HepG2 (cell line): ENCODE measurements at places on chromosomes 1 and 21. TPM values are rescaled to one million over a fixed set of nuclear protein-coding genes. Genes with fewer than 3 reads are reported as not detected.
A peak's percentile ranks its signal among the peaks of the same experiment; 100 is the strongest.

Gene CD1D
- not detected in 2 replicates for polyA plus RNA-seq

Gene ERG
- not detected in 2 replicates for polyA plus RNA-seq

Gene RASAL2
- polyA plus RNA-seq: 4.6 and 5.9 TPM in 2 replicates

Gene SLC16A4
- polyA plus RNA-seq: 1.5 and 1.6 TPM in 2 replicates

Gene FMN2
- polyA plus RNA-seq: not detected in 2 replicates

Gene OLFM3
- polyA plus RNA-seq: not detected in 2 replicates

Gene NCAM2
- polyA plus RNA-seq: not detected in 2 replicates

Gene ANGPTL3
- 0.40 and 1.3 TPM in 2 replicates for polyA plus RNA-seq

Gene DCDC2B
- polyA plus RNA-seq: not detected in 2 replicates

Gene BACE2
- 0.11 and 0.20 TPM in 2 replicates for polyA plus RNA-seq

Gene AVPR1B
- 0.05 and 0.07 TPM in 2 replicates for polyA plus RNA-seq

GRCh38 chr1:197808880-197809279 is 33.6 kb upstream of the DENND1B start:
- no peaks in the 10 kb centered on the region for H3K36me3 ChIP-seq
- H3K27me3 ChIP-seq: no peaks in the 10 kb centered on the region
- no peak overlapping the region for H3K27ac ChIP-seq
- no peak overlapping the region for H3K4me3 ChIP-seq
- H3K4me1 ChIP-seq: peaks cover 36% of the 10 kb centered on the region

DNA sequence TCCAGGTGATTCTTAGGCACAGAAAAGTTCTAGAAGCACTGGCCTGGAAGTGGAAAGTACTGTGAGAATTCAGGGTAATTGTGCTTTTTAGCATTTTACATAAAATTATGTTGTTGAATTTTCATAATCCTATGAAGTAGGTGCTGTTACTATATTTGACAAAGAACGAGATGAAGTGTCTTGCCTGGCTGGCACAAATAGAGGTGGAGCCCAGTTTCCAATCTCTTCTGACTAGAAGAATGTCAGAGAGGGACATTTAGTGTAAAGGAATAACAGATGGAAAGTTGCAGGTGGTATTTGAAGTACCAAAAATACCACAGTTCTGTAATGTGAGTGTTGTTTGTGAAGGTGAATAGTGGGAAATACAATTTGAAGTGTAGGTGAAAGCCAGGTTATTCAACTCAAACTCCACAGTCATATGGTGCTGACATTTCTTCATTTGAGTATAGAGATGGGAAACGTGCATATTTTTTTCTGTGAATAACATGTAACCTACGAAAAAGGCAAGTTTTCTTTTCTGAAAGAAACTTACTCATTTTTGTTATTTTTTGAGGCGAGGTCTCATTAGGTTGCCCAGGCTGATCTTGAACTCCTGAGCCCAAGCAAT is 3.5 kb upstream of the TMCO2 start:
- peaks cover 44% of the 10 kb centered on the region for H3K4me1 ChIP-seq
- no peak for DNase-seq
- peaks cover 11% of the 10 kb centered on the region; the same call in 1 of the 3 replicates for H3K36me3 ChIP-seq
- no peaks in the 10 kb centered on the region for H3K27me3 ChIP-seq
- no peak overlapping the region for H3K27ac ChIP-seq

GRCh38 chr1:166080277-166080966 is 86.4 kb downstream of the FAM78B start:
- peaks cover 2% of the 10 kb centered on the region for H3K4me1 ChIP-seq
- H3K4me3 ChIP-seq: no peak overlapping the region
- no peaks in the 10 kb centered on the region for H3K36me3 ChIP-seq

DNA sequence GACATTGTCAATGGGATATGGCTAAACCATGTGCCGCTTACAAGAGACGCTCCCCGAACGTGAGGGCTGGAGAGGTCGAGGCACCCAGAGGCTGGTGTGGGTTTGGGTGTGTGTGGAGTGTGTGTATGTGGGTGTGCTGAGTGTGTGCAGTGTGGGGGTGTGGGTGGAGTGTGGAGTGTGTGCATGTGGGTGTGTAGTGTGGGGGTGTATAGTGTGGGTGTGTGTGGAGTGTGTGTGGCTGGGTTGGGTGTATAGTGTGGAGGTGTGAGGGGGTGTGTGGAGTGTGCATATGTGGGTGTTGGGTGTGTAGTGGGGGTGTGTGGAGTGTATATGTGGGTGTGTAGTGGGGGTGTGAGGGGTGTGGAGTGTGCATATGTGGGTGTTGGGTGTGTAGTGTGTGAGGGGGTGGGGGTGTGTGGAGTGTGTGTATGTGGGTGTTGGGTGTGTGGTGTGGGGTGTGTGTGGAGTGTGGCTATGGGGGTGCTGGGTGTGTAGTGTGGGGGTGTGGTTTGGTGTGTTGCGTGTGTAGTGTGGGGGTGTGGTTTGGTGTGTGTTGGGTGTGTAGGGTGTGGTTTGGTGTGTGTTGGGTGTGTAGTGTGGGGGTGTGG is 42.2 kb downstream of the SLC19A1 start:
- no peaks in the 10 kb centered on the region for H3K27me3 ChIP-seq
- no peak for DNase-seq
- H3K4me1 ChIP-seq: no peaks in the 10 kb centered on the region
- H3K36me3 ChIP-seq: peaks cover 34% of the 10 kb centered on the region
- H3K4me3 ChIP-seq: no peak overlapping the region

- no peak for DNase-seq
- no peaks in the 10 kb centered on the region for H3K36me3 ChIP-seq
- H3K27ac ChIP-seq: no peak overlapping the region
These were observed 336.3 kb upstream of the NCAM2 start for GRCh38 chr21:20661745-20662422.

DNA sequence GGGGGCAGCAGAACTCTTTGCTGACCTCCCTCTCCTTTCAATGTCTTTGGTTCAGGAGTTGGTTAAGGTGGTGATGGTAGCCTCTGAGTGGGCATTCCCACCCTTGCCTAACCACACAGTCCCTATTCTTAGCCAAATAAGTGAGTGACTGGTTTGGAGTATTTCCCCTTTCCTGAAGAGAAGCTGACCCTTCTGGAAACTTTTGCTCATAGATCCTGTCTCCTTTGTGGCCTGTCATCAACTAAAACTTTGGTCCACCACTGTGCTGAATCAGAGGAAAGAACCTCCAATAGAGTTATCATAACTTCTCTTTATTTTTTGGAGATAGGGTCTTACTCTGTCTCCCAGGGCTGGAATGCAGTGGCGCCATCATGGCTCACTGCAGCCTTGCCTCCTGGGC is 31.1 kb downstream of the C1orf21 start:
- DNase-seq: no peak
- no peak overlapping the region for H3K4me3 ChIP-seq
- H3K27me3 ChIP-seq: peaks cover 4% of the 10 kb centered on the region; the same call in 1 of the 3 replicates
- H3K36me3 ChIP-seq: no peaks in the 10 kb centered on the region
- no peak overlapping the region for H3K27ac ChIP-seq

DNA sequence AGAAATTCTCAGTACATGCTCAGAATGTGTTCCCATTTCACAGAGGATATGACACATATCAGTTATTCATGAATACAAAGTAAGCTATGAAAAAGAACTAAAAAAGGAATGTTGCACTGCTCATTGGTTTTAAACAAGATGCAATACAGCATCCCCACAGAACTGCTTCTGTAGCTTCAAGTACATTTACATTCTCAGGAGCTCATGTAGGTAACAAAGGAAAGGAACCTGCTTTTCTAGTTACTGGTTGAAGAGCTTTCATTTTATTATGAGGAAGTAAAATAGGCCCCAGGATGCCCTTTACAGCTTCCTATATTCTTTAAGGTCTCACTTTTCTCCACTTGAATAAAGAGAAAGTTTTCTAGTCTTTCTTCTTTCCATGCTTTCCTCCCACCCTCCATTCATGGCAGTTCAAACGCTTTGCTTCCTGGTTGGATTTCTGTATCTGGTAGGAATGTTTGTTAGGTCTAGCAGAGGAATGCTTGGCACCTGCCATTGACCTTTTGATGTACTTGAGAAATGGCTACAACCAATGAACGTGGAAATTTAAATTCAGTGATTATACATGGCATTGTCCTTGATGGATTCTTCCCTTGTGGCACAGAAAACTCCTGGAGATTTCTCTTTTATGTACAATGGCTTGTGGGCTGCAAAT is 27.1 kb upstream of the KCNK2 start:
- DNase-seq: no peak
- H3K27me3 ChIP-seq: no peaks in the 10 kb centered on the region
- H3K36me3 ChIP-seq: no peaks in the 10 kb centered on the region
- no peak overlapping the region for H3K27ac ChIP-seq
- no peaks in the 10 kb centered on the region for H3K4me1 ChIP-seq
- H3K4me3 ChIP-seq: no peak overlapping the region

- H3K4me3 ChIP-seq: no peak overlapping the region
- no peaks in the 10 kb centered on the region for H3K27me3 ChIP-seq
- no peak for DNase-seq
- no peaks in the 10 kb centered on the region for H3K36me3 ChIP-seq
- H3K4me1 ChIP-seq: no peaks in the 10 kb centered on the region
- no peak overlapping the region for H3K27ac ChIP-seq
These were observed 1.6 kb downstream of the CD53 start for GRCh38 chr1:110874324-110875215.

- no peak for DNase-seq
- no peaks in the 10 kb centered on the region for H3K27me3 ChIP-seq
- no peak overlapping the region for H3K4me3 ChIP-seq
- no peak overlapping the region for H3K27ac ChIP-seq
- peaks cover 81% of the 10 kb centered on the region for H3K4me1 ChIP-seq
These were observed 37.7 kb upstream of the GPR157 start for GRCh38 chr1:9166289-9167235.

GRCh38 chr1:115310581-115311473 is 27.2 kb downstream of the NGF start:
- H3K4me1 ChIP-seq: no peaks in the 10 kb centered on the region
- no peaks in the 10 kb centered on the region for H3K27me3 ChIP-seq
- no peak overlapping the region for H3K27ac ChIP-seq
- no peak for DNase-seq

DNA sequence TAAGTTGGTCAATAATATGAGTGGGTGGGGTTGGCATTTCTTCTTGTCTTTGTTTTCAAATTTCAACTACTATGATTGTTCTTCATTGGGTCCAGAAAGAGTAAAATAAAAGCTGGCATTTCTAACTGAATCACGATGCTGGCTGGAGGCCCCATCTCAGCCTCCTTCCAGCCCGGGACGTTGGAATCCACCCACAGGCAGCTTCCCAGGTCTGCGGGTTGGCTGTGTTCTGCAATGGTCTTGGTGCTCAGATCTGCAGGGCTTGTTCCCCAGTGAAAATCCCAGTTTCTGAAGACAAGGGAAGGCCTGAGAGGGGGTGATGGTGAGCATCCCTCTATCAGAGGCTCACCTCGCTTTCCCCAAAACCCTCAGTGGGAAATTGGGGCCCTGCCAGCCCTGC is 54.7 kb upstream of the ARHGEF16 start:
- no peaks in the 10 kb centered on the region for H3K36me3 ChIP-seq
- no peaks in the 10 kb centered on the region for H3K4me1 ChIP-seq
- H3K27ac ChIP-seq: no peak overlapping the region
- no peak for DNase-seq
- H3K4me3 ChIP-seq: no peak overlapping the region
- peaks cover 4% of the 10 kb centered on the region for H3K27me3 ChIP-seq

GRCh38 chr1:235090406-235091069 is 38.1 kb downstream of the TOMM20 start:
- no peak overlapping the region for H3K27ac ChIP-seq
- H3K4me1 ChIP-seq: peaks cover 44% of the 10 kb centered on the region
- no peak overlapping the region for H3K4me3 ChIP-seq
- DNase-seq: peak; percentile 82
- no peaks in the 10 kb centered on the region for H3K27me3 ChIP-seq
- no peaks in the 10 kb centered on the region for H3K36me3 ChIP-seq

DNA sequence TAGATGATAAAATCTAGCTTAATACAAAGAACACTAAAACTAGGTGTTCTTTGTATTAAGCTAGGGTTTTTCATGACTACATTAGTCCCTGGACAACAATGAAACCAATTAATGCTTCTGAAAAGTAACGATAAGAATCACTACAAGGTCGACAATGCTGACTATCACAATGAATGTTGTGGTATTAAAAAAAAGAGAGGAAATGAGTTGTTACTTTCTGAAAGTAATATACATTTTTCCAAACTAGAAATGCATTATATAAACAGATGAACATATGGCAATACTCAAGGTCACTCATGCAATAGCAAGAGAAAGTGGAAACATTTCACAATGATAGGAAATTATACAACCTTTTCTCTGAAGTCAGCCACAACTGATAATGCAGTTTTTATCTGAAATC is 19.0 kb downstream of the DPH5 start:
- H3K27me3 ChIP-seq: no peaks in the 10 kb centered on the region
- no peak overlapping the region for H3K27ac ChIP-seq
- no peaks in the 10 kb centered on the region for H3K36me3 ChIP-seq

DNA sequence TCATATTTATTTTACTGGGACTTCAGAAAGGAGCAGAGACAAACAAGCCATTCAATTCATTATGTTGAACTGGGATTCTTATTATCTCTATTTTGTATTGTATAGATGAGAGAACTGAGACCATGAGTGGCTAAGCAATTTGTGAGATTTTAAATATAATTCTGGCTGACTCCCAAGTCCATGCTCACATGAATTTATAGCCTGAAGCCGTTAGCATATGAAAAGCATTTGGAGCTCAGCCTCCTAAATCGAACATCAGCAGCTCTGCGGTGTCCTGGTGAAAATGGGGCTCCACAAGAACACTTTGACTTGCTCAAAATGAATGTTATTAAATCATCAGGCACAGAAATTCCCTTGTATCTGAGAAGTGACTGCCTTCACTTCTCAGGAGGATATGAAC is 96.8 kb upstream of the DPT start:
- no peaks in the 10 kb centered on the region for H3K27me3 ChIP-seq
- H3K27ac ChIP-seq: no peak overlapping the region
- DNase-seq: no peak
- no peaks in the 10 kb centered on the region for H3K36me3 ChIP-seq
- H3K4me1 ChIP-seq: peaks cover 14% of the 10 kb centered on the region

- H3K4me3 ChIP-seq: peak overlapping the region; percentile 54
- no peaks in the 10 kb centered on the region for H3K27me3 ChIP-seq
- peak overlapping the region; percentile 99 for H3K27ac ChIP-seq
- no peaks in the 10 kb centered on the region for H3K36me3 ChIP-seq
- DNase-seq: peak; percentile 55
These were observed 3.3 kb upstream of the IRF2BP2 start for GRCh38 chr1:234613128-234613875.

- no peaks in the 10 kb centered on the region for H3K27me3 ChIP-seq
- H3K36me3 ChIP-seq: no peaks in the 10 kb centered on the region
- no peaks in the 10 kb centered on the region for H3K4me1 ChIP-seq
- no peak overlapping the region for H3K27ac ChIP-seq
These were observed 178.5 kb downstream of the PRDM2 start for GRCh38 chr1:13878451-13878850.

DNA sequence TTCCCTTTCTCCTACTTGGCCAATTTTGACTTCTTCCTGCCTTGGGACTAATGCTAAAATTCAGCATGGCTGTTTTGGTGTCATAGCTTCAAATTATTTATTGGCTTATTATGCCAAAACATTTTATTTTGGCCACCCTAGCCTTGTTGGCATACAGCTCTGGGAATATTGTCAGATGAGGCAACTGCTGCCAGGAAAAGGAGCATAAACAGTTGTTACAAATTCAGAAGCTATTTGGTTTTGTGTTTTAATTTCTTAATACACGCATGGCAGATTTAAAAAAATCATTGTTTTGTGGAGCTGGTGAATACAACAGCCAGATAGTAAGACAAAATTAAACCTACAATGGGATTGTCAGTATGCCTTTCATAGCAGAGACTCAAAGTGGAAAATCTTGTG is 66.8 kb upstream of the BCL10 start:
- no peak overlapping the region for H3K4me3 ChIP-seq
- H3K4me1 ChIP-seq: peaks cover 35% of the 10 kb centered on the region
- H3K36me3 ChIP-seq: peaks cover 6% of the 10 kb centered on the region; the same call in 1 of the 3 replicates
- no peak for DNase-seq

GRCh38 chr21:15755125-15755524 is 25.3 kb downstream of the USP25 start:
- no peaks in the 10 kb centered on the region for H3K27me3 ChIP-seq
- H3K27ac ChIP-seq: peak overlapping the region; percentile 48
- H3K4me1 ChIP-seq: peaks cover 50% of the 10 kb centered on the region
- DNase-seq: no peak
- no peak overlapping the region for H3K4me3 ChIP-seq
- no peaks in the 10 kb centered on the region for H3K36me3 ChIP-seq
